Cardiac ventricle fibroblast (primary cell): ENCODE measurements at places on chromosomes 16 and 17. TPM values are rescaled to one million over a fixed set of nuclear protein-coding genes. Genes with fewer than 3 reads are reported as not detected.

Gene HLF
- total RNA-seq = 0.44 and 2.6 TPM in 2 replicates

Gene CACNG4
- total RNA-seq = not detected in 2 replicates

Gene NIP7
- total RNA-seq = 13.4 and 18.2 TPM in 2 replicates

Gene CIBAR2
- not detected in 2 replicates for total RNA-seq

Gene FLCN
- 25.5 and 33.8 TPM in 2 replicates for total RNA-seq

Gene KRT38
- not detected in 2 replicates for total RNA-seq

Gene EME1
- 0.20 and 0.94 TPM in 2 replicates for total RNA-seq

Gene TMED6
- total RNA-seq = not detected in 2 replicates

Gene MT1F
- 0.29 TPM in 1 of 2 replicates, not detected in the other for total RNA-seq

Gene KRT17
- 7.1 and 9.5 TPM in 2 replicates for total RNA-seq

Gene PRAC1
- total RNA-seq = not detected in 2 replicates

Gene DLX3
- 0.49 and 4.4 TPM in 2 replicates for total RNA-seq

Gene GRIN2A
- not detected in 2 replicates for total RNA-seq

Gene PPP1R27
- not detected in 2 replicates for total RNA-seq

Gene CCR7
- total RNA-seq = 0.10 and 0.19 TPM in 2 replicates

Gene STH
- total RNA-seq = not detected in 2 replicates

Gene TBX2
- total RNA-seq = 13.8 and 15.9 TPM in 2 replicates

Gene EPOP
- total RNA-seq = 4.4 and 4.5 TPM in 2 replicates

Gene HOXB13
- total RNA-seq = not detected in 2 replicates

Gene FBXW10
- 0.10 TPM in 1 of 2 replicates, not detected in the other for total RNA-seq

Gene DPEP1
- 0.05 TPM in 1 of 2 replicates, not detected in the other for total RNA-seq

Gene FAHD1
- total RNA-seq = 38.5 and 44.2 TPM in 2 replicates

Gene PSME3
- 61.2 and 74.0 TPM in 2 replicates for total RNA-seq

Gene CRLF3
- total RNA-seq = 5.0 and 7.5 TPM in 2 replicates

Gene YBX2
- total RNA-seq = 0.06 TPM in 1 of 2 replicates, not detected in the other

Gene APOBR
- not detected in 2 replicates for total RNA-seq
